Lung (tissue), 17 donors: ENCODE measurements at places on chromosomes 4 and X.
A peak's percentile ranks its signal among the peaks of the same experiment; 100 is the strongest.

- DNase-seq: peak; percentile 11
Measured at GRCh38 chrX:16771483-16772398, 14.5 kb upstream of the TXLNG start.

- DNase-seq: no peak
Measured at GRCh38 chr4:139761461-139761860, 95.8 kb downstream of the MGST2 start.

- DNase-seq: no peak
Measured at GRCh38 chr4:110533940-110534339, 58.0 kb downstream of the ENPEP start.

GRCh38 chr4:21226637-21227538, 526.6 kb downstream of the PACRGL start:
- peak; percentile 13 for DNase-seq

- DNase-seq: no peak
Measured at GRCh38 chrX:20063716-20064351, 52.9 kb downstream of the MAP7D2 start.

GRCh38 chrX:104187931-104188330, 21.7 kb downstream of the FAM199X start:
- no peak for DNase-seq

DNA sequence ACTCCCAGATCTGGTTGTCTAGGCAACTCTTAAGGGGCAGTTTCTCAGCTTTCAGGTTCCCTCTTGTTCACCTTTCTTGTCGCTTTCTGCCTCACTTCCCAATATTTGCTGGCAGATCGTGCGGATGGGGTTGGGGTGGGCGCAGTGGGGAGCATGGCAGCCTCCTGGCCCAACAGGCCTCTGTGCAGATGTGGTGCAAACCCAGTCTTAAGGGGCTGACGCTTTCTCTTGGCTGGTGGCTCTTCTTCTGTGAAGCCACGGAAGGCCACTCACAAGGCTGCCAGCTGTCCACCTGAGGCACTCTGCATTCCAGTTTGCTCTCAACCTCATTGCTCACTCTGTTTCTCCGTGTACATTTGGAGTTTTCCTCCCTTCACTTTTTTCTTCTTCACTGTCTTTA, 61.7 kb downstream of the NBDY start:
- DNase-seq: no peak
